Activated CD4-positive, alpha-beta T cell treated with anti-CD3 and anti-CD28 coated beads for 1 hour (primary cell): ENCODE measurements at places on chromosomes 16 and 17.

GRCh38 chr16:52690468-52690867 lies 143.5 kb upstream of the TOX3 start:
- DNase-seq, result no peak

DNA sequence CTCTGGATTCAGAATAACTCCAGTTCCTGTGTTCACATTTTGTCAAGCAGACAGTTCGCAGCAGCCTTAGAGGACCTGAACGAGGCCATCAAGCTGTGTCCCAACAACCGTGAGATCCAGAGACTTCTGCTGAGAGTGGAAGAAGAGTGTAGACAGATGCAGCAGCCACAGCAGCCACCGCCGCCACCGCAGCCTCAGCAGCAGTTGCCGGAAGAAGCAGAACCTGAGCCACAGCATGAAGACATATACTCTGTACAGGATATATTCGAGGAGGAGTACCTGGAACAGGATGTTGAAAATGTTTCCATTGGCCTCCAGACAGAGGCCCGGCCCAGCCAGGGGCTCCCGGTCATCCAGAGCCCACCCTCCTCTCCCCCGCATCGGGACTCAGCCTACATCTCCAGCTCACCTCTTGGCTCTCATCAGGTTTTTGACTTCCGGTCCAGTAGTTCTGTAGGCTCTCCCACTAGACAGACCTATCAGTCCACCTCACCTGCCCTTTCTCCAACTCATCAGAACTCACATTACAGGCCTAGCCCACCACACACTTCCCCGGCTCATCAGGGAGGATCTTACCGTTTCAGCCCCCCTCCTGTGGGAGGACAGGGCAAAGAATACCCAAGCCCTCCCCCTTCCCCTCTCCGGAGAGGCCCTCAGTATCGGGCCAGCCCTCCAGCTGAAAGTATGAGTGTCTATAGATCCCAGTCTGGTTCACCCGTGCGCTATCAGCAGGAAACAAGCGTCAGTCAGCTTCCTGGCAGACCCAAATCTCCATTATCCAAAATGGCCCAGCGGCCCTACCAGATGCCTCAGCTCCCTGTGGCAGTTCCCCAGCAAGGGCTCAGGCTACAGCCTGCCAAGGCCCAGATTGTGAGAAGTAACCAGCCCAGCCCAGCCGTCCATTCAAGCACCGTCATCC lies 25.9 kb downstream of the CYB561 start:
- no peak for DNase-seq

GRCh38 chr17:35171834-35172233 lies 22.4 kb downstream of the SLC35G3 start:
- DNase-seq, result no peak

GRCh38 chr16:74623214-74623838 lies 16.4 kb upstream of the GLG1 start:
- no peak for DNase-seq

GRCh38 chr17:61757168-61757567 lies 106.2 kb downstream of the BRIP1 start:
- no peak for DNase-seq

DNA sequence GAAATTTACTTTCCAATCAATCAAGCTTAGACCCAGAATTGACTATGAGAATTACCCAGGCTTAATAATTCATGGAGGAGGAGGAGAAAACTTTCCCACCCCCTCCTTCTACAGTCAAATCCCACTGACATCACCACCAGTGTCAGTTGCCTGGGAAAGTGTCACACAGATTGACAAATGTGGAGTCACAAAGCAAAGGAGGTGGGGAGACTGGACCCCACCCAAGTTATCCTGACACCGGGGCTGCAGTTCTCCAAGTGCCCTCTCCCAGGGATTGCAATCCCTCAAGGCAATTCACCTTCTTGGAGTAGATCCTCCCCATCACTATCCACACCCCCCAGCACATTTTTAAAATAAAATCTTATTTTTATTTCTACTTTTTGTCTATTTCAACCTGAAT lies 100.2 kb upstream of the CDH11 start:
- DNase-seq, result no peak

- no peak for DNase-seq
These were observed 22.8 kb upstream of the SLC5A11 start for GRCh38 chr16:24822974-24823373.
